ENCODE measurements at places on chromosomes 13 and 19.
A peak's percentile ranks its signal among the peaks of the same experiment; 100 is the strongest.

- no peak overlapping the region for H3K4me3 ChIP-seq
- no peak overlapping the region for H3K27ac ChIP-seq
- no peak for DNase-seq
- peaks cover 32% of the 10 kb centered on the region for H3K36me3 ChIP-seq
Measured at GRCh38 chr13:112802802-112803195, 113.0 kb downstream of the ATP11A start.

- DNase-seq: no peak
- no peaks in the 10 kb centered on the region for H3K4me1 ChIP-seq
- H3K4me3 ChIP-seq: no peak overlapping the region
- no peaks in the 10 kb centered on the region for H3K27me3 ChIP-seq
- H3K36me3 ChIP-seq: no peaks in the 10 kb centered on the region
Measured at GRCh38 chr19:22519152-22519551, 97.0 kb upstream of the ZNF98 start.

GRCh38 chr13:20667857-20668437, 35.6 kb upstream of the IL17D start:
- no peak for DNase-seq
- no peak overlapping the region for H3K4me3 ChIP-seq
- H3K36me3 ChIP-seq: peaks cover 24% of the 10 kb centered on the region
- H3K27me3 ChIP-seq: no peaks in the 10 kb centered on the region
- H3K27ac ChIP-seq: no peak overlapping the region

- H3K27me3 ChIP-seq: peaks cover 45% of the 10 kb centered on the region
- H3K36me3 ChIP-seq: no peaks in the 10 kb centered on the region
- H3K27ac ChIP-seq: no peak overlapping the region
- no peak overlapping the region for H3K4me3 ChIP-seq
Measured at GRCh38 chr19:29737461-29738000, 22.5 kb upstream of the C19orf12 start.

DNA sequence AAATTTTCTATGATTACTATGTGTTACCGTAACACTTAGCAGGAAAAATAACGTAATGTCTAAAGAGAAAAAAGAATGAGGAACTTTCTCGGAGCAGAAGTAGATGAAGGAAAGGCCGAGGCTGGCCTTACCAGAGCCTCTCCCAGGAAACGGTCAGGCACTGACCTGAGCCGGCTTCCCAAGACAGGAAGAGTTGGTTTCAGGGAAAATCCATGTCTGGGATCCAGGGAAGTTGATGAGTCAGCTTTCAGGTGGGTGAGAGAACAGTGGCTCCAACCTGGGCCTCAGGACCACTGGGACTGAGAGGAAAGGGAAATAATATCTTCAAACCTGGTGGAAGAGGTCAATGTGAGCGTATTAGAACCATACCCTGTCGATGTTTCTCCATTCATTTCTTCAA, 93.3 kb upstream of the UBL3 start:
- no peaks in the 10 kb centered on the region for H3K36me3 ChIP-seq
- H3K4me3 ChIP-seq: no peak overlapping the region
- no peaks in the 10 kb centered on the region for H3K27me3 ChIP-seq
- peaks cover 22% of the 10 kb centered on the region for H3K4me1 ChIP-seq

GRCh38 chr19:40217027-40217810, 965 bp downstream of the TTC9B start:
- no peak for DNase-seq
- H3K36me3 ChIP-seq: peaks cover 10% of the 10 kb centered on the region
- no peak overlapping the region for H3K4me3 ChIP-seq
- peaks cover 6% of the 10 kb centered on the region for H3K4me1 ChIP-seq

DNA sequence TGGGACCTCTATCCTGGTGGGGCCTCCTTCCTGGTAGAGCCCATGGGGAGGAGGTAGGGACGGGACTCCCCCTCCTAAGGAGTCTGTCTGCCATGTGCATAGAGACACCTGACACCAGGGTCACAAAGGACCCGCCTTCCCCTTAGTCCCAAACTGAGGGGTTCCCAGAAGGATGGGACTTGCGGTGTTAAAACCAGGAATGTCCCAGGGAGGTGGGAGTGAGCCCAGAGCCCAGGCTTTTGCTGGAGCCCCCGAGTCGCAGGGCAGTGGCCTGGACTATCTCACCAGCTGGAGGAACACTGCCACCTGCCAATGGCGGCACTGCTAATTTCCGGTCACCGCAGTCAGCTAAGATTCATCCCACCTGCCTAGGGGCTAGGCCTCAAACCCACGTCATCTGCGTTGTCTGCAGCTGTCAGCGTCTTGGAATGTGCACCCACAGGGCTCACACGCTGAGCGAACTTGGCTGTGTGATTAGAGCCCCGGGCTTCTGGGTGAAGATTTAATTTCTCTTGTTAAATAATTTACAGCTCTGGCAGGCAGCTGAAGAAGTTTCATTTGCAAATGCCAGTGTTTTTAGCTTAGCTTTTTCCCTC, 31.9 kb upstream of the ATP11A start:
- H3K27ac ChIP-seq: peak overlapping the region; percentile 92
- no peak overlapping the region for H3K4me3 ChIP-seq
- no peaks in the 10 kb centered on the region for H3K27me3 ChIP-seq
- H3K36me3 ChIP-seq: no peaks in the 10 kb centered on the region

- DNase-seq: no peak
- peaks cover 3% of the 10 kb centered on the region for H3K36me3 ChIP-seq
- H3K4me3 ChIP-seq: no peak overlapping the region
- H3K27ac ChIP-seq: peak overlapping the region; percentile 59
Measured at GRCh38 chr13:98098516-98098915, 44.4 kb upstream of the FARP1 start.
